ENCODE measurements at places on chromosomes 7 and 10.

GRCh38 chr10:14060320-14061070 is 270.2 kb downstream of the FRMD4A start:
- no peak for DNase-seq

GRCh38 chr10:70192326-70192968 is 22.1 kb upstream of the SAR1A start:
- no peak for DNase-seq

DNA sequence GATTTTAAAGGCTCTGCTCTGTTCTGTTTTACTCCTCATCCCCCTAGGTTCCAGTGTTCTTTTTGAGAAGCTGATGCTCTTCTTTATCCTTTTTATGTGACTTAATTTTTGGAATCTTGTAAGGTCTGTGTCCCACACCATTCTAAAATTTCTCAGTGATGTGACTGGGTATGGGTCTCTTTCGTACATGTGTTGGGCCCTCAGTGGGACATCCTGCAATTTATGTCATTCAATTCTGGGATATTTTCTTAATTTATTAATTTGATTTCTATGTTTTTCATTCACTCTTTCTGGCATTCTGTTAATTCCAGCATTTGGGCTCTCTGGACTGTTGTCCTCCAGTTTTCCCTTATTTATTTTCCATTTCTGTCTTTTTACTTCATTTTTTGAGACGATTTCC is 19.4 kb downstream of the CCDC126 start:
- DNase-seq = no peak

DNA sequence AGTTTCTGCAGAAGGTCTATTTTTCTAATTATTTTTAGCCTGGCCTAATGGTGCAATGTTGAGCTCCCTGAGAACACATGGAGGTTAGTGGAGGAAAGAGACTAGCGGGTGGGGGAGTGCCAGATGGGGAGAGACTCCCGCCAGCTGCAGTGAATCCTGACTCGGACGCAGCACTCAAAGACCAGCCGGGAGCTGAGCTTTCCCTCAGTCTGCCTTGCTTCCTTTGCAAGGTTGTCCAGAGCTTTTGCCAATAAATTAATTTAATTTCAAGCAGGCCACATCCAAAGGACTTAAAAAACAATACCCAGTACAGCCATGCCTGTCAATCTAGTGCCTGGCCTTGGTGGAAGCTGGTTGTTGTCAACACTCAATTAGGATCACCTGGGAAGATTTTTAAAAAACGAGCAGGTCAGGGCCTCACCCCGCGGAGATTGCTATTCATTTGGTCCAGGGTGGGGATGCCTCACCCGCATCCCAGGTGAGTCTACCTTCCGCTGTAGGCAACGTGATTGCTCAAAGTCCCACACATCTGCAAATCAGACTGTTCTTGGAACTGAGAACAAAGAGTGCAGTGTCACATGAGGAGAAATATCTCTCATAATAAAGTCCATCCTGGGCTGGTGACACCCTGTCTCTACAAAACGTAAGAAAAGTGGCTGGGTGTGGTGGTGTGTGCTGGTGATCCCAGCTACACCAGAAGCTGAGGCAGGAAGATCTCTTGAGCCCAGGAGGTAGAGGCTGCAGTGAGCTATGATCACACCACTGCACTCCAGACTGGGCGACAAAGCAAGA is 4.0 kb downstream of the CLRN3 start:
- DNase-seq = no peak
